ENCODE measurements at places on chromosomes 6 and 20. TPM values are rescaled to one million over a fixed set of nuclear protein-coding genes. Genes with fewer than 3 reads are reported as not detected.

The XRN2 gene
- 76.5 TPM for total RNA-seq

The CDC40 gene
- 28.5 TPM for total RNA-seq

The TRAPPC3L gene
- not detected for total RNA-seq

The ZBTB2 gene
- total RNA-seq: 10.7 TPM

The ASCC3 gene
- 58.4 TPM for total RNA-seq

The WFDC8 gene
- not detected for total RNA-seq

The CFB gene
- 1.7 TPM for total RNA-seq

The CCN6 gene
- total RNA-seq: not detected

The TAGAP gene
- total RNA-seq: 82.6 TPM

The PGC gene
- not detected for total RNA-seq

The SLC2A10 gene
- not detected for total RNA-seq

The TCP11 gene
- total RNA-seq: not detected

The OR12D3 gene
- not detected for total RNA-seq

The BANF2 gene
- total RNA-seq: not detected

The SLC4A11 gene
- 0.91 TPM for total RNA-seq

The OR2H2 gene
- total RNA-seq: not detected

DNA sequence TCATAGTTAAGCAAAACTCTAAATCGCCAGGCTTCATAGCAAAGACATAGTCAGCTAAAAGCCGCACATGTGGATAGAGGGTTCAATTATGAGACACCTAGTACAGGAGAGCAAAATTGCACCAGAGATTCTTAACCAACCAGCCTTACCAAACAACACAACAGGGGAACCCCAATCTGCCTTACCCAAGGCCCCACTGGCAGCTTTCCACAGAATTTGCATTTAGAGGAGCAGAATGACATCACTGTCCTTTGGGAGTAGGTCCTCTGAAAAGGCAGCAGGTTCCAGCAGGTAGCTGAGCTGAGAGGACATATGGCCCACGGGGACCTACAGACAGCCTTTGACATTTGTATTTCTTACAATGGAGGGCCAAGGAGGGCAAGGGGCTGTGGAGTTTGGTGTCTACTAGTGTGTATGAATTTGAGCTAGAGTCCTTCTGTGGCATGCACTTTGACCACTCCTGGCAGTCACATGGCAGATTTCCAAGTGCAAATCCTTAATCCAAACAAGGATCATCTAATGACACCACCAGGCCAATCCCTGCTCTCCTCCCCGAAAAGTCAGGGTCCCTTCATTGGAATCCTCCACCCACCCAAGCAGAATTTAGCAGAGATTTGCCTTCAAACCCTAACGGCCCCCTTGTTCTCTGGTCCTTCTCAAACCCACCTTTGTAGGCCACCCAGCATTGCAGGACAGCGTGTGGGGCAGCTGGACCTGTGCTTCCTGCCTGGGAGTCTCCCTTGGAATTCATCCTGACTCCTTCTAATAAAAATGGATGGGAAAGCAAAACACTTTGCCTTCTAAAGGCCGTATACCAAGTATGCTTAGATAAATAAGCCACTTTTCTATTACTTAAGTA, 171.2 kb upstream of the SUPT3H start:
- DNase-seq: no peak

GRCh38 chr20:4122926-4123325, 107.6 kb upstream of the RNF24 start:
- no peak for DNase-seq

GRCh38 chr6:34445313-34445860, 19.5 kb upstream of the RPS10 start:
- DNase-seq: no peak

GRCh38 chr6:161021998-161022743, 30.6 kb downstream of the MAP3K4 start:
- DNase-seq: no peak

GRCh38 chr20:33401921-33402369, 626 bp upstream of the CDK5RAP1 start:
- DNase-seq: peak; percentile 10

GRCh38 chr6:105153676-105154075, 26.1 kb downstream of the POPDC3 start:
- no peak for DNase-seq

- peak; percentile 54 for DNase-seq
These were observed 1.0 kb downstream of the TRERF1 start for GRCh38 chr6:42450477-42451332.

DNA sequence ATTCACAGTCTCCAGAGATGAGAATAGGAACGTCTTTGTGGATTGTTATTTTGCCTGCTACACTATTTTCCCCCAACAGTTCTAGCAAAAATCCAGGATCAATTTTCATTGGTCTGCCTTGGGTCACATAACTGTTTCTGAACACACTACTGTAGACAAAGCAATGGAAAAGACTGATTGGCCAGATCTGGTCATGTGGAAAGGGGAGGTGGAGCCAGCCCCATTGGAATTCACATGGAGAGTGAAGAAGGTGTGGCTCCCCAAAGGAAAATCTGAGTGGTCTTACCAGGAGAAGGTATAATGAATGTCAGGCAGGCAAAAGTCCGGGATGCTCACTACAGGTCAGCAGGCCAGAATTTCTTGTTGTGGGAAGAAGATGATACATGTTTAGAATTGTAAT, 9.5 kb upstream of the TP53RK start:
- DNase-seq: no peak

GRCh38 chr6:75602246-75603105, 796 bp downstream of the SENP6 start:
- peak; percentile 62 for DNase-seq

DNA sequence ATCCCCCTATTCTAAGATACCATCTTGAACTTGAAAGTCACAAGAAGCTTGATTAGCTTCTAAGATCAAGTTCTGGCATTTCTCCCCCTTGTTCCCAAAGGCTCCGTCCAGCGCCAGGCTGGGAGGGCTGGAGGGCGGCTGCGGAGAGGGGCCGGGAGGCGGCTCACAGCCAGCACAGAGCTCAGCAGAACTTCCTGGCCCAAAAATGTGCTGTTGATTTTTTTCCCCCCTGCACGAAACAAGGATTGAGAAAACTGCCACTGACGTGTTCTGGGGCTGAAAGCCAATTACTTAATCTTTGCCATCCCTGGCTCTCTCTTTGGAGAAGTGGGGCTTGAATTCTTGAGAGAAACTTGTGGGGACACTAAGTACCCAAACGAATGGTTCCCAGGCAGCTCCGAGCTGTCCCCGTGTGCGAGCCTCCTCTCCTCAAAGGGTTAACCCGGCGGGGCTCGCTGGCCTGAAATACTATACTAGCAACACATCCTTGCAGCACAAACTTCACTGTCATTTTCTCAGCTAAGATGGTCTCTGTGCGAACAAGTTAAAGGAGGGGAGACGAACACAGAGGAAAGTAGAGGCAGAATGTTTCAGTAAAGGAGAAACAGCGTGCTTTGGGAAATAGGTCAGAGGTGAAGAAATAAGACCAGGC, 452 bp downstream of the TRAF3IP2 start:
- peak; percentile 38 for DNase-seq

- DNase-seq: no peak
These were observed 698.1 kb downstream of the DHX35 start for GRCh38 chr20:39660226-39660625.

GRCh38 chr6:129607581-129608186, 102.3 kb downstream of the ARHGAP18 start:
- no peak for DNase-seq

GRCh38 chr6:108799791-108800190, 48.4 kb upstream of the ARMC2 start:
- no peak for DNase-seq

GRCh38 chr6:130632897-130633296, 194.3 kb upstream of the SMLR1 start:
- no peak for DNase-seq

DNA sequence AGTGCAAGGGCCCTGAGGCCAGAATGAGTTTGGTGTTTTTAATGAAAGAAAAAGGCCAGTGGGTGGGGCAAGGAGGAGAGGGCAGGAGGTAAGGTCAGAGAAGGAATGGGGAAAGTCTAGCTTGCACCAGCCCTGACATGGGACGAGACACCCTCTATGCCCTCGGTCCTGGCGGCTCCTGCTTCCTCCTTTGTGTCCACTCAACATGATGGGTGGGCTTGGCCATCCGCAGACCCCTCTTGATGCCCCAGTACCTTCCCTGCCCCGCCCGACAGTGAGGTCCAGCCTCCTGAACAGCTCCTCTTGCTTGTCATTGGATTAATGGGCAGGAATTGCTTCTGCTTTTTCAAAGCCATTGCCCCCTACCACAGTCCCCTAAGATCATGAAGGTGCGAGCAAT, 33.6 kb upstream of the ANGPT4 start:
- no peak for DNase-seq

- DNase-seq: peak; percentile 29
These were observed 8.7 kb upstream of the ZSCAN12 start for GRCh38 chr6:28408076-28408802.

DNA sequence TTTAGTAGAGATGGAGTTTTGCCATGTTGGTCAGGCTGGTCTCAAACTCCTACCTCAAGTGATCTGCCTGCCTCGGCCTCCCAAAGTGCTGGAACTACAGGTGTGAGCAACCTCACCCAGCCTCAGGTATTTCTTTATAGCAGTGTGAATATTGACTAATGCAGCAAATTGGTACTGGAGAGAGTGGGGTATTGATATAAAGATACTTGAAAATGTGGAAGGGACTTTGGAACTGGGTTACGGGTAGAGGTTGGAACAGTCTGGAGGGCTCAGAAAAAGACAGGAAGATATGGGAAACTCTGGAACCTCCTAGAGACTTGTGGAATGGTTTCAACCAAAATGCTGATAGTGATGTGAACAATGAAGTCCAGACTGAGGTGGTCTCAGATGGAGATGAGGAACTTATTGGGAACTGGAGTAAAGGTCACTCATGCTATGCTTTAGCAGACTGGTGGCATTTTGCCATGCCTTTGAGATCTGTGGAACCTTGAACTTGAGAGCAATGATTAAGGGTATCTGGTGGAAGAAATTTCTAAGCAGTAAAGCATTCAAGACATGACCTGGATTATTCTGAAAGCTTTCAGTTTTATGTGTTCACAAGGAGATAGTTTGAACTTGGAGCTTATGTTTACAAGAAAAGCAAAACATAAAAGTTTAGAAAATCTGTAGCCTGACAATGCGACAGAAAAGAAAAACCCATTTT, 127.2 kb downstream of the DTNBP1 start:
- no peak for DNase-seq

DNA sequence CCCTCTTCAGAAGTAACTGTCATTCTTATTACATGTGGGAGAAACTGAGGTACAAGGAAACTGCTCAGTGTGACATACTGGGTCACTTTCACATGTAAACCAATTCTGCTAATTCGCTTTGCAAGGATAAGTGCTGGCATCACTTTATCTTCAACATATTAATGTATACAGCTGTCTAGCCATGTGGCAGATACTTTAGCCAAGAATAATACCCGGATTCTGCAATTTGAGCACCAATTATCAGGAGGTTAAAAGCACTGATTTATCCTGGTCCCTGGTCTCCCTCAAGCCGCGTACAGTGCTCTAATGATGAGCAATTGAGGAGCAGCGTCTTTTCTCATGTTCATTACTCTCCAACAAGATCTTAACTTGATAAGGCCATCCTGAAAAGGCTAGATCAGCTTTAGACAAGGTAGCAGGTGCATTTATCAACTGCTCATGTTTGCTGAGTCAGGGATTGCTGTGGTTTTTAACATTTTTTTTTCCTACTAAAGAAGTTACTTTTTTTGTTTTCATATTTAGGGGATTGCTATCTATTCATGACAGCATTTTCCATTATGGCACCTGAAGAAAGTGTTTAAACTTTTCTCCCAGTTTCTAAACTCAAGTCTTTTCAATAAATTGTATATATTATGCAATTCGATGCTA, 1066.3 kb upstream of the MAP3K7 start:
- DNase-seq: no peak

- no peak for DNase-seq
These were observed 4.8 kb upstream of the NTSR1 start for GRCh38 chr20:62703853-62704228.

DNA sequence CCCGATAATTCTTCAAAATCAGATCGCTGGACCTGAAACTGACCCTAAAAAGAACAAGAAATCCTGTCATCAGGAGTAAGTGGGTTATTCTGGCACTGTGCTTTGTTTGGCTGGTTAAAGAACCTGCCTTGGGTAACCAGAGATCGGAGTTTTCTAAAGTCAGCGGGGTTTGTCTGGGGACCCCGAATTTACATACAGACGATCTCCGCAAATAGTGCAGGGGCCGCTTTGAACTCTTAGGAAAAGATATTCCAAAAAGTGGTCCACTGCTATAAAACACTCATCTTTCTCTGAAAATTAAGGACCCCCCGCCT, 33.0 kb upstream of the BTN3A2 start:
- DNase-seq: no peak

- no peak for DNase-seq
These were observed 10.6 kb upstream of the DLK2 start for GRCh38 chr6:43465948-43466347.

GRCh38 chr6:28462401-28462800, 19.1 kb upstream of the ZSCAN23 start:
- peak; percentile 38 for DNase-seq

DNA sequence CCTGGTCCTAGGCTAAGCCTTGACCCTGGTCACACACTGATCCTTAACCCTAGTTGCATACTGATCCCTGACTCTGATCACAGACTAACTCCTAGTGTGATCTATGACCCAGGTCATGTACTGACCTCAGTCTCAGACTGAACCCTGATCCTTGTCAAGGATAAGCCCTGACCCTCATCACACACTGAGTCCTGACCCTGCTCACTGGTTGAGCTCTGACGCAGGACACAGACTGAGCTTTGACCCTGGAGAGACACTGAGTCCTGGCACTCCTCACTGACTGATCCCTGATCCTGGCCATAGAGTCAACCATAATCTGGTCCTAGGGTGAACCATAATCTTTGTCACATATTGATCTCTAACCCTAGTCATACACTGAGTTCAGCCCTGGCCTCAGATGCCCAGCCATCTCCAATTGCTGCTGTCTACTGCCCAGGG, 37.9 kb downstream of the KCNB1 start:
- no peak for DNase-seq

GRCh38 chr6:84043555-84043954, 10.0 kb downstream of the MRAP2 start:
- DNase-seq: no peak

DNA sequence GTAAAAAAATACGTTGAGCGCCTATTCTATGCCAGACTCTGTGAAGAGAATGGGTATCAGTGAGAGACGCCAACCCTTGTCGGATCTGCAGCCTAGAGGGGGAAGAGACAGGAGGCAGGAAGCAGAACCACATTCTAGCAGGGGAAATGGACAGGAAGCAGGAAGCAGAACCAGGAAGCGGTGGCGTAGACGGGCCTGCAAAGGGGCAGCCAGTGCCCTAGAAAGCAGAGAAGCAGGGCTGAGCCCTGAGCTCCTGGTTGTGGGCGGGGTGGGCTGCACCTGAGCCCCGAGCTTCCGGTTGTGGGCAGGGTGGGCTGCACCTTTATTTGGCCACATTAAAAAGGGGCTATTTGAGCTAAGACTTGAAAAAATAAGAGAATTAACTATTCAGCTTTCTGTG, 71.9 kb downstream of the FAM120B start:
- DNase-seq: peak; percentile 23

- DNase-seq: peak; percentile 9
These were observed 1.1 kb upstream of the SAMD5 start for GRCh38 chr6:147507162-147508041.

- DNase-seq: no peak
These were observed 39.2 kb downstream of the PREX1 start for GRCh38 chr20:48788486-48789072.
